AG20443 (cell line): ENCODE measurements at places on chromosomes 2 and 18.

DNA sequence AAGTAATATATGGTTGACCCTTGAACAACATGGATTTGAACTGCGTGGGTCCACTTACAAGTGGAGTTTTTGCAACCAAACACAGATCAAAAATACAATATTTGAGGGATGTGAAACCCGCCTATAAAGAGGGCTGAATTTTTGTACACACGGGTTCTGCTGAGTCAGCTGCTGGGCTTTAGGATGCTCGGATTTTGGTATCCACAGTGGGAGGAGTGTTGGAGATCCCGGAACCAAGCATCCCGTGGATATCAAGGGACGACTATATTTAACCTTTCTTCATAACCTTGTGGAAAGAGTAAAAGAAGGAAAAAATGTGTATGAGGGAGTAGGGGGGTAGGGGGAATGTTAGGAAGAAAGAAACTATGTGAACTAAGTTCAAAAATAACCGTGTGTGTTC lies 10.0 kb upstream of the INPP1 start:
- no peak for DNase-seq

DNA sequence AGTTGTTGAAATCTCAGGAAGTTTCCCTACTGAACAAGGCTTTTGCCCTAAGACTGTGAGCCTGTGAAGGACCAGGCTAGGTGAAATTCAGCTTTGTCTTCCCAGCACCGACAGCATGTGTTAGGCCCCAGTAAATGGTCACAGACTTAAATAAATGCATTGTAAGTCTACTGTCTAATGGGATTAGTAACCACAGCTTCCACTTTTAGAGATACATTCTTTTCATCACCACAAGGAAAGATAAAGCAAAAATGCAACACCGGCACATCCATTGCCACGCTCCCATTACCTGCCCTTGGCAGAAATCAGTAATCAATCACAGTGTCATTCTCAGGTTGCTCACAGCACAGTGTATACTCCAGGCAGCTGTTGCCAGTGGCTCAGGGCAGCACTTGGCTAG lies 59.3 kb downstream of the CRACDL start:
- peak; percentile 5 for DNase-seq

GRCh38 chr2:86072271-86072858 lies 33.3 kb downstream of the POLR1A start:
- DNase-seq = peak; percentile 33

GRCh38 chr2:219428469-219428868 lies 6.2 kb upstream of the SPEG start:
- no peak for DNase-seq

- peak; percentile 69 for DNase-seq
Observed at GRCh38 chr18:59748628-59749360, 51.6 kb upstream of the CCBE1 start.

GRCh38 chr2:136255127-136255526 lies 137.2 kb upstream of the CXCR4 start:
- DNase-seq = no peak

GRCh38 chr2:85997017-85997970 lies 108.4 kb downstream of the POLR1A start:
- peak; percentile 77 for DNase-seq

DNA sequence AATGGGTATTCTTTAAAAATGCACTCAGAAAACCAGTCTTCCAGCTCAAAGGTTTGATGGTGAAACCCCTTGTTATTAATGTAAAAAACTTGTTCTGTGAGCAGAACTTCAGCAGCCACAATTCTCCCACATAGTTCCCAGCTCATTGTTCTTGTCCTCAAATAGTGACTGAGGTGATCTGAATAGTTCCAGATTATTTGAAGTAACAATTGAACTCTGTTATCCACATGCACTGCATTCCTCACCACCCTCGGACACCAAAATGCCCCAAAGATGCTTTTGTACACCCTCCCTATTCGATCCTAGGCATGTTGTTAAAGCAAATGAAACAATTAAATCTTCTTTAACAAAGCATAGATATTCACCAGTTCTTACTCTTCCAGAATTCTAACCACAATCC lies 2186.8 kb upstream of the CELF4 start:
- no peak for DNase-seq

DNA sequence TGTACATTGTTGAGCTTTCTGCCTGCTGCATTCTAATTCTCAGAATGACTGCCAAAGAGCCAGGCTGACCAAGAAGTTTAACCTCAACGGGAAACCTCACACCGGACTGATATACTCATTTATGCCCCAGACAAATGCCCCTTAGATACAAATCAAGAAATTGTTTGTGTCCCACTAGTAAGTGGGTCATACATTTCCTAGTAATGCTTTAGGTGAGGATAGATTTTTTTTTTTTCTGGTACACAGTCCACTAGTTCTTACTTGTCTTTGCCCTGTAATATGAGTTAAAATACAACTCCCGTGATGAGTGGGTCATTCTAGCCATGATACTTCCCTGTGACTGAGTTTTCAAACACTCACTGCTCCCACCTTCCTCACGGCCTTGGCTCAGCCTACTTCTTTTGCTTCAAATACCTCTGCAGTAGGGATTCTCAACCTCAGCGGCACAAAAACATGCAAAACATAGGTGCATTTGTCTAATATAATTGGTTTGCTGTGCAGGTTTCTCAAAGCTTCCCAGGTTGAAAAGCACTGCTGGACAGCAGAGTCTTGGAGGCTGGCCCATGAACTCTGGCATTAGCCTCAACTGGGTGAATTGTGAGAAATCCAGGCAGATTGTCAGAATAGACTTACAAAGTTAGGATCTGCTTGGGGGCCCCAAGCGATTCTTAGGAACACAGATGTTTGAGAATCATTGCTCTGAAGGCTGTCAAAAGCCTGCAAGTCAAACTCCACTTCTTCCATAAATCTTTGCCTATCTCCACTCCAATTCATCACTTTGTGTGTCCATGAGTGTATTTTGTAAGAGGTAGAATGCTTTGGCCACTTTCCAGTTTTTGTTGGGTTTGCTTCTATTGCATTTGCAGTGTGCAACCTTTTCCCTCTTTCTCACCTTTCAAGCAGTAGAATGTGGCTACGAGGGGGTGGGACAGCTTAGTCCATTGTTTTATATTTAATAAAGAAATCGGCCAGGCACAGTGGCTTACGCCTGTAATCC lies 35.5 kb downstream of the TGIF1 start:
- DNase-seq = no peak

GRCh38 chr18:57533006-57533867 lies 53.3 kb downstream of the FECH start:
- DNase-seq = no peak

DNA sequence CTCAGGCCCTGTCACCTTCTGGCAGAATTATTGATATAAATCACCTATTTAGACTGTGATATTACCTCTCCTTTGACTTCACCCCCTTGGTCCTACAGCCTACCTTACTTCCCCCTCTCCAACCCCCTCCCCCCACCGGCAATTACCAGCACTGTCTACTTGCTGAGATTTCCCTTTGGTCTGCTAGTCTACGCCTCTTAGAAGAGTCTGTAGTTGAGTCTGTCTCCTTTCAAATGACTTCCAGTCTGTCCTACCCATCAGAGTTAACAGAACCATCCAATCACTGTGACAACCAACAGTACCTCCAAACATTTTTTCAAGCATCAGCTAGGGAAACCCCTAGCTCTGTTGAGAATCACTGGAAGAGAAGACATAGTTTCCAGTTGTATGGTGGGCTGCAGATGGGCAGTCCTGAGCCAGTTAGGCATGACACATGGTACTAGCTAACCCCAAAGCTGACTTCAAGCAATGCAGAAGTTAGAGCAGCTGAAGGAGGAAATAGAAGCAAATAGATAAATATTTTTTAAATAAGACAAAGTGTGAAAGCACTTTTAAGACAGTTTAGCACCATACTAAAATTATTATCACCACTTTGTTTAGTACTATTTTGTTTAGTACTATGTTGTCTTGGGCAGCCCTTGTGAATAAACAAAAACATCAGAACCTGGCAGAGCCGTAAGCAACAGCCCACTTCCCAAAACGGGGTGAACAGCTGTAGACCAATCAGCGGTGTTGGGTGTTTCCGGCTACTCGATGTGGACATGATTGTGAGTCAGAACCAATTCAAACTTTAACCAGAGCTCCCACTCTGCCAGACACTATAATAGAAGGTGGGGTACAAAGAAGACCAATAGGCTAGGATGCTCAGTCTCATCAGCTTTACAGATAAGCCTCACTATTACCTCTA lies 2.7 kb upstream of the ASNSD1 start:
- peak; percentile 20 for DNase-seq

GRCh38 chr2:62956651-62957050 lies 94.0 kb upstream of the OTX1 start:
- no peak for DNase-seq
